ENCODE measurements at places on chromosomes 4 and X. TPM values are rescaled to one million over a fixed set of nuclear protein-coding genes. Genes with fewer than 3 reads are reported as not detected.

- H3K36me3 ChIP-seq: no peaks in the 10 kb centered on the region
- no peak overlapping the region for H3K27ac ChIP-seq
- no peaks in the 10 kb centered on the region for H3K4me1 ChIP-seq
- DNase-seq: no peak
- H3K4me3 ChIP-seq: no peak overlapping the region
- H3K27me3 ChIP-seq: no peaks in the 10 kb centered on the region
Observed at GRCh38 chrX:122220644-122221373, 963.3 kb upstream of the GRIA3 start.

GRCh38 chrX:78322863-78323262, 4.5 kb downstream of the CYSLTR1 start:
- H3K4me1 ChIP-seq: peaks cover 13% of the 10 kb centered on the region
- H3K27ac ChIP-seq: no peak overlapping the region
- H3K27me3 ChIP-seq: no peaks in the 10 kb centered on the region
- no peaks in the 10 kb centered on the region for H3K36me3 ChIP-seq
- DNase-seq: no peak

GRCh38 chr4:15893962-15894361, 44.6 kb downstream of the FGFBP1 start:
- H3K27ac ChIP-seq: no peak overlapping the region
- no peaks in the 10 kb centered on the region for H3K4me1 ChIP-seq
- no peak overlapping the region for H3K4me3 ChIP-seq
- peaks cover 4% of the 10 kb centered on the region for H3K27me3 ChIP-seq

DNA sequence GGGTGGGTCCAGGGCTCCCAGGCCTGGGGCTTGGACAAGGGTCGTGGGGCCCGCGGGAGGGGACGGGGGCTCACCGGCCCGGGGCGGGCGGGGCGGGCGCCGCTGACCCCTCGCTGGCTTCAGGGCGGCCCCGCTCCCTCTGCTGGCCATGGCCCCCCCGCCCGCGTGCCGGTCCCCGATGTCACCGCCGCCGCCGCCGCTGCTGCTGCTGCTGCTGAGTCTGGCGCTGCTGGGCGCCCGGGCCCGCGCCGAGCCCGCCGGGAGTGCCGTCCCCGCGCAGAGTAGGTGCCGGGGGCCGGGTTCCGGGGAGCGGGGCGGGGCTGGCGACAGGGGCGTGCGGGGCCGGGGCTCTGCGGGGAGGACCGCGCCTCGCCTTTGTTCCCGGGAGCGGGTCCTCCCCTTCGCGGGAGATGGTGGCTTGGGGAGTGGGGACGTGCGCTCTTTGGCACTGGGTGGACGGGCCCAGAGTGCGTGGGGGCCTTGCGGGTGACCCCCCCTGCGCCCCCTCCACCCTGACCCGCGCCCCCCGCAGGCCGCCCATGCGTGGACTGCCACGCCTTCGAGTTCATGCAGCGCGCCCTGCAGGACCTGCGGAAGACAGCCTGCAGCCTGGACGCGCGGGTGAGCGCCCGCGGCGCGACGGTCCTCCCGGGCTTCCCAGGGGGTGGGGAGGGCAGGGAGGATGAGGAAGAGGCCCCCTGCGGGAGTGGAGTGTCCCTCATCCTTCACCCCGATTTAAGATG, 16.8 kb upstream of the NAT8L start:
- H3K36me3 ChIP-seq: no peaks in the 10 kb centered on the region
- H3K4me3 ChIP-seq: peak overlapping the region; percentile 78

The PCYT1B gene
- total RNA-seq: not detected

DNA sequence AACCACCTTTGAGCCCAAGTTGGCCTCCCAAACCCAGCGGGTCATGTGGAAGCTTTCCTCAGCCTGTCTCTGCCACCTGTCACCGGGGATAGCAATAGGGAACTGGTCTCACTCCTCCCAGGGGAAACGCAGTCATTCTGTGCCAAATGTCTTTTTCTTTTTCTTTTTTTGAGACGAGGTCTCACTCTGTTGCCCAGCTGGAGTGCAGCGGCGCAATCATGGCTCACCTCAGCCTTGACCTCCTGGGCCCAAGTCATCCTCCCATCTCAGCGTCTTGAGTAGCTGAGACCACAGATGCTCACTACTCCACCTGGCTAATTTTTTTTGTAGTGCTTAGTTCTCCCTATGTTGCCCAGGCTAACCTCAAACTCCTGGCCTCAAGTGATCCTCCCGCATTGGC, 40.3 kb downstream of the MED28 start:
- DNase-seq: no peak
- H3K36me3 ChIP-seq: no peaks in the 10 kb centered on the region
- no peak overlapping the region for H3K4me3 ChIP-seq
- peaks cover 16% of the 10 kb centered on the region for H3K4me1 ChIP-seq

The PABPC1L2A gene
- total RNA-seq: not detected
